ENCODE measurements at places on chromosomes 5 and 9.
A peak's percentile ranks its signal among the peaks of the same experiment; 100 is the strongest.

GRCh38 chr5:123455095-123455494 lies 31.9 kb upstream of the CEP120 start:
- no peak for DNase-seq

DNA sequence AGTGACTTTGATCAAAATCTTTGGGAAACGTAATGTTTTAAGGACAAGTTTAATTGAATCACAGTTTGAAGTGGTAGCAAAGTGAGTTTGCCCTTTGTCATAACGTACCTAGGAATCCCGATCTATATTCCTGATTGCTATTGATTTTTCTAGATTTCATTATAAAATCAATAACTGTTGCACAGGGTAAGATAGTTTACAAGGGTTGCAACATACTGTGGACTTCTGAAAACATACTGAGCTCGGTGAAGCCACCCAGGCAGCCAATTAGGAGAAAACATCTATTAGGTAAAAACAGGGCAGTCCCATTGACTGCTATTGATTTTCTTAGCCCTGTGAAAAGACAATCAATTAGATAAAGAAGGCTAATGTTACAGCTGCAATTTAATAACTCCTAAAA lies 659.9 kb downstream of the ISL1 start:
- DNase-seq, result no peak

GRCh38 chr5:34598177-34598794 lies 57.8 kb upstream of the RAI14 start:
- DNase-seq, result peak; percentile 93

GRCh38 chr5:23446424-23446823 lies 61.0 kb upstream of the PRDM9 start:
- peak; percentile 25 for DNase-seq

- no peak for DNase-seq
Measured at GRCh38 chr5:174324680-174325079, 279.2 kb downstream of the NSG2 start.

- no peak for DNase-seq
Measured at GRCh38 chr9:134209731-134210311, 45.5 kb upstream of the RNU6ATAC start.

- no peak for DNase-seq
Measured at GRCh38 chr5:157388111-157388710, 71.8 kb upstream of the NIPAL4 start.

DNA sequence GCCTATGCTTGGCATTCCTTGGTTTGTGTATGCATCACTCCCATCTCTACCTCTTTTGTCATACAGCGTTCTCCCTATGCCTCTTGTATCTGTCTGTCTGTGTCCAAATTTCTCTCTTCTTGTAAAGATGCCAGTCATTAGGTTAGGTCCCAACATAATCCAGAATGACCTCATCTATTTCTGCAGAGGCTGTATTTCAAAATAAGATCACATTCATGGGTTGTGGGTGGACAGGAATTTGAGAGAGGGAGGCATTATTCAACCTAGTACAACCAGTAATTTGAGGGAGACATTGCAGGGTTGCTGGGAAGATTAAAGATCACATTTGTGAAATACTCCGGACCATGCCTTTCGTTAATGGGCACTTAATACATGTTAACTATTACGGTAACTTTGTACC lies 155.0 kb downstream of the MAN2A1 start:
- no peak for DNase-seq

- no peak for DNase-seq
Measured at GRCh38 chr5:142141463-142141862, 32.9 kb downstream of the NDFIP1 start.
